CD8-positive, alpha-beta T cell (primary cell): ENCODE measurements at places on chromosomes 3 and 15.

GRCh38 chr15:60614028-60614427, 135.1 kb upstream of the ICE2 start:
- DNase-seq: no peak

DNA sequence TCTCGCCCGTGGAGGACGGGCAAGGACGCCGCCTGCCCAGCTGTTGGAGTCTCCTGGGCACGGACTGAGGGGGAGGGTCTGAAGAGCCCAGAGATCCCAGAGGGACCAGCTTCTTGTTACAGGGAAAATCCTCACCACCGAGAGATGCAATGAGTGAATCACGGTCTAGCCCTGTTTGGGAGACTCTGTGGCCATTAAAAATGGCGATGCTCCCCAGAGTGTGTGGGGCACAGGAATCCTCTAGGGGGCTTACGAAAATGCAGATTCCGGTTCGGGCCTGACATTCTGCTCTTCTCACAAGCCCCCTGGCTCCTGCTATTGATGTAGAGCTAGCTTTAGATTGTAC, 35.5 kb upstream of the EPHB3 start:
- DNase-seq: no peak

- DNase-seq: no peak
Observed at GRCh38 chr3:29201604-29202003, 79.3 kb upstream of the RBMS3 start.

DNA sequence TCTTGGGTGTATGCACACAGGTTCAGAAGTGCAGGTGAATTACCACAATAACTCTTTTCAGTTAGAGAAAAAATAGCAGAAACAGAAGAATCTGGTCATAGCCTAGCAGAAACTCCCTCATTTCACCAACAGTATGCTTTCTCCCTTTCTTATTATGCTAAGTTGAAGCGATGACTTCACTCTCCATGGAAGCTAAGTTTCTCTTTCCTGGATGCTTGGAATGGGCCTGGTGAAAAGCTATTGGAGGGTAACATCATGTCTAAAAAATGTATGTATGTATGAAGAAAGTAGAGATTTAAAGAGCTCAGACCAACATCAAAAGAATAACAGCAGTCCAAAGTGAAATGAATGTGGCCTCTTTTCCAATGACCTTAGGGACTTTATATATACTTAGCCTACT, 145.5 kb downstream of the TIGIT start:
- DNase-seq: no peak

GRCh38 chr3:174002543-174002942, 605.0 kb downstream of the NLGN1 start:
- DNase-seq: no peak

- DNase-seq: no peak
Observed at GRCh38 chr3:83063446-83063845, 1302.0 kb upstream of the GBE1 start.

DNA sequence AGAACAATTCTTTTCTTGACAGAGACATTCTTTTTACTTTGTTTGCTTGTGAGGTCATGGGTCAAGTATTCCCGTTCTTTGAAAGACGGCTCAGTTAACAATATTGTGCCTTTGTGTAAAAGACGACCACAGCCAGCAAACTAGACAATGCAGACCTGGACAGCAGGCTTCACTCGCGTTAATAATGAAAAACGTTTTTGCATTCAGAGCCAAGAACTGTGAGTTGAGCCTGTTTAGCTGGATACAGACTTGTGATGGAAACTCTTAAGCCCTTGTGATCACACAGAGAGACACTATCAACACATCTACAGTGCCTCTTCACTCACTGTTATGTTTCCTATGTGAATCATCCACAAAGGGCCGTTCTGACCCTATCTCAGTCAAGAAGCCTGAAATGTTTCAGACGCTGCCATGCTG, 37.3 kb upstream of the CMTM7 start:
- no peak for DNase-seq

GRCh38 chr15:58518626-58519025, 86.8 kb downstream of the LIPC start:
- no peak for DNase-seq

- no peak for DNase-seq
Observed at GRCh38 chr3:78868570-78868969, 899.2 kb downstream of the ROBO1 start.

DNA sequence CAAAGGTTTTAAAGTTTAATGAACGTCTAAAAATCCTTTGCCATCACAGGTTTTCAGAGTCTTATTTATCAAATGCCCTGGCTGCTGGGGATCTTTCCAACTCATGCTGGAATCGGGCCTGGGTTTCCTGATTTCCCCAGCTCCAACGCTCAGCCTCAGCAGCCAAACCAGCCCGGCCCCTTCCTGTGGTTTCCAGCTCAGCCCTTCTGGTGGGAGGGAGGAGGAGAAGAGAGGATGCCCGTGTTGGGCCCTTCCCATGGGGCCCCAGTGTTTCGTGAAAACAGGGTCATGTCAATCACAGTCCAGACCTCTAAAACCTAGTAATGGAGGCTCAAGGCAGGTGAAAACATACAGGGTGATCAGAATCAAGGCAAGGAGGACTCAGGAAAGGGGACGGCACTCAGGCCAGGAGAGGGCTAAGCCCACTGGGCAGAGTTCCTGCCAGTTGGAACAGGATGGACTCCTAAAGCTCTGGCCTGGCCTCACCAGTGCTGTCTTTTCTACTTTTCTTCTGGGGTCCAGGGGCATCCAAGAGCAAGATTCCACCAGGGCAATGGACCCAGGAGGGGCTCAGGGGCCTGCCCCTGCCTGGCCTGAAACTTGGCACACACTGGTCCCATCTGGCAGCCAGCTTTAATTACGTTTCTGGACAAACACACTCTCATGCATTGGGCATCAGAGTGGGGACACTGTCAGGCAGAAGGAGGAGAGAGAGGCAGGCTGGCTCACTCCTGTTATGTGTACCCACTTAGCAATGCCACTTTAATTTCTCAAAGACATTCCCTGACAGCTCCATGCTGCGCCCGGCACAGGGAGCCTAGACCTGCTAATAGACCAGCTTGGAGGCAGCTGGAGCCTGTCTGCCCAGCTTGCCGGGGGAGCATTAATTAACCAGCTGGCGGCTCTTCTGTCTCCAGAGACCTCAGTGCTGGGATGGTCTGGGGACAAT, 194.6 kb downstream of the FAM43A start:
- no peak for DNase-seq

- no peak for DNase-seq
Observed at GRCh38 chr15:21267671-21268395, 172.5 kb downstream of the POTEB3 start.

- no peak for DNase-seq
Observed at GRCh38 chr15:90618330-90619125, 88.8 kb downstream of the CRTC3 start.

DNA sequence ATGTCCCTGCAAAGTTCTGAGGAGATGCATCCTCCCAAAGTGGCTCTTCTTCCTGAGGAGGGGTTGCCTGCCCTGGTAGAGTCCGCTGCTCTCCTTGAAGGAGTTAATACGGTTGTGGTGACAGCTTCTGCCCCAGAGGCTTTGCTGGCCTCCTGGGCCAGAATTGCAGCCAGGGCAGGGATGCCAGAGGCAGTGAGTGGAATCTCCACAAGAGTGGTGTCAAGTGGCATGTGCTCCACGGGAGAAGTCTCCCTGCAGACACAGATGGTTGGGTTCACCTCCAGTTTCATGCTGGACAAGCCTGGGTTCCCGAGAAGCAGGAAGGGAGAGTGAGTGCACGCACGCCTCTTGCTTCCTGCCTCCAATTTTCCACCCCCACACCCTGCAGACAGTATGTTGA, 105.5 kb downstream of the SLC25A26 start:
- no peak for DNase-seq

DNA sequence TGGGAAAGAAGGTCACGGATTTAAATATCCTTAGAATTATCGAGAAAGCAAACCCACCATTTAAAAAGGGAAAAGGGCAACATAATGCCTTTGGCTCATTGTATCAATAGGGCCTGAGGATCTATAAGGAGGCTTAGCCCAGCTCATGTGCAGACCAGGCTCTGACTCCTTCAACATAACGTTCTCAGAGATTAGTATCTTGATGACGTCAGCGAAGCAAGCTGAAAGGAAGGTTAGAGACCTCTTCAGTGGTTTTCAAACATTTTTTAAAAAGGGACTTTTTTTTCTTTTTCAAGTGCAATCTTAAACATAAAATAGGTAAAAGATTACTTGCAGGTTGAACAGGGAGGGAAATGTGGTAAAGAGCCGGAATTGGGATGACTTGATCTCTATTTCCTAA, 463.9 kb upstream of the ADAMTS9 start:
- DNase-seq: no peak

DNA sequence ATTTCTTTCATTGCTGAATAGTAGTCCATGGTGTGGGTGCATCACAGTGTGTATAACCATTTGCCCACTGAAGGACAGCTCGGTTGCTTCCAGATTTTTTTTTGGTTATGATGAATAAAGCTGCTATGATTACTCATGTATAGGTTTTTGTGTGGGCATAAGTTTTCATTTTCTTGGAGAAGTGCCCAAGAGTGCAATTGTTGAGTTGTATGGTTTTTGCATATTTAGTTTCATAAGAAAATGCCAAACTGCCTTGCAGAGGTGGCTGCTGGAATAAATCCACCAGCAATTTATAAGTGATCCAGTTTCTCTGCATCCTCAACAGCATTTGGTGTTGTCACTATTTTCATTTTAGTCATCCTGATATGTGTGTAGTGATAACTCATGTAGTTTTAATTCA, 8.4 kb upstream of the SPESP1 start:
- DNase-seq: no peak

DNA sequence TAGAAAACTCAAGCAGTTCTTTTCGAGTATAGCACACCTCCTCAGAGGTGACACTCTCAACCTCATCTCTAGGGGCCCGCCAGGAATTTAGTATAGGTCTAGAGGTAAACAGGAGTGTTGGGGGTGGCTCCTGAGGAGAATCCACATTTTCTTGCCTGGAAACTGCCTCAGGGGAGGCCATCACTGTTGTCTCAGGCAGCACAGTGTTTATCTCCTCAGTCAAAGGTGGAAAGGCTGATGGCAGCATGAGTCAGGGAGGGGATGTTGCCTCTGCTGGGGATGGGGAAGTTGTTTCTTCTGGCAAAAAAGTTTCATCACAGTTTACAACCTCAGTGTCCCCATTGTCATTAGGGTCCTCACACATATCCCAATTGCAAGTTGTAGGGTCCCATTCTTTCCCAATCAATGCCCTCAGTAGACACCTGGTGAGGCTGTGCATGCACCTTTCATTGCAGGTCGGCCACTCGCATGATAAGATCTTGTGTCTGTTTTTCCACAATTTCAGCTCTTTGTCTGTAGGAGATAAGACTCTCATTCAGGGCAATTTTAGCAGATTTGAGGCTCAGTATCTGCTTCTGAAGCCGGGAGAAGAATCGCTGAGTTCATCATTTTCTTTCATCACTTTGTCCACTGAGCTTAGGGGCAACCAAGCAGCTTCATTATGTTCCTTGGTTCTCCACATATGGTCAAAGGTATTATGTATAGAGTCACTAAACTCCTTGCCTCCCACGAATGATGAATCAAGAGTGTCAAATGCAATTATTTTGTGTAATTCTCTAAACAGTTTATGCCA, 25.8 kb downstream of the NAALADL2 start:
- DNase-seq: no peak

- no peak for DNase-seq
Observed at GRCh38 chr3:187966636-187967406, 187.1 kb upstream of the LPP start.

GRCh38 chr15:35928847-35929246, 382.9 kb upstream of the DPH6 start:
- no peak for DNase-seq

- no peak for DNase-seq
Observed at GRCh38 chr3:108546247-108546646, 35.9 kb upstream of the MYH15 start.

- DNase-seq: no peak
Observed at GRCh38 chr3:80142714-80143113, 374.9 kb upstream of the ROBO1 start.

DNA sequence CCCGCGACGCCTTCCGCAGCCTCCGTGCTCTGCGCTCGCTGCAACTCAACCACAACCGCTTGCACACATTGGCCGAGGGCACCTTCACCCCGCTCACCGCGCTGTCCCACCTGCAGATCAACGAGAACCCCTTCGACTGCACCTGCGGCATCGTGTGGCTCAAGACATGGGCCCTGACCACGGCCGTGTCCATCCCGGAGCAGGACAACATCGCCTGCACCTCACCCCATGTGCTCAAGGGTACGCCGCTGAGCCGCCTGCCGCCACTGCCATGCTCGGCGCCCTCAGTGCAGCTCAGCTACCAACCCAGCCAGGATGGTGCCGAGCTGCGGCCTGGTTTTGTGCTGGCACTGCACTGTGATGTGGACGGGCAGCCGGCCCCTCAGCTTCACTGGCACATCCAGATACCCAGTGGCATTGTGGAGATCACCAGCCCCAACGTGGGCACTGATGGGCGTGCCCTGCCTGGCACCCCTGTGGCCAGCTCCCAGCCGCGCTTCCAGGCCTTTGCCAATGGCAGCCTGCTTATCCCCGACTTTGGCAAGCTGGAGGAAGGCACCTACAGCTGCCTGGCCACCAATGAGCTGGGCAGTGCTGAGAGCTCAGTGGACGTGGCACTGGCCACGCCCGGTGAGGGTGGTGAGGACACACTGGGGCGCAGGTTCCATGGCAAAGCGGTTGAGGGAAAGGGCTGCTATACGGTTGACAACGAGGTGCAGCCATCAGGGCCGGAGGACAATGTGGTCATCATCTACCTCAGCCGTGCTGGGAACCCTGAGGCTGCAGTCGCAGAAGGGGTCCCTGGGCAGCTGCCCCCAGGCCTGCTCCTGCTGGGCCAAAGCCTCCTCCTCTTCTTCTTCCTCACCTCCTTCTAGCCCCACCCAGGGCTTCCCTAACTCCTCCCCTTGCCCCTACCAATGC, 2.0 kb downstream of the ISLR start:
- DNase-seq: no peak

- no peak for DNase-seq
Observed at GRCh38 chr3:28406241-28406640, 57.6 kb upstream of the AZI2 start.

GRCh38 chr3:10173095-10173925, 8.6 kb downstream of the IRAK2 start:
- no peak for DNase-seq

GRCh38 chr3:58106640-58107039, 98.4 kb downstream of the FLNB start:
- DNase-seq: no peak
